ENCODE measurements at places on chromosomes 7 and 10.

- DNase-seq: no peak
Observed at GRCh38 chr10:47406870-47407691, 23.0 kb upstream of the ZNF488 start.

GRCh38 chr10:74047871-74048270 is 50.0 kb downstream of the VCL start:
- no peak for DNase-seq

GRCh38 chr7:17095931-17096330 is 202.5 kb upstream of the AHR start:
- DNase-seq: no peak

GRCh38 chr10:35487336-35488034 is 117.7 kb upstream of the GJD4 start:
- DNase-seq: no peak

- peak; percentile 40 for DNase-seq
Observed at GRCh38 chr7:131327049-131327625, 539 bp upstream of the MKLN1 start.

- DNase-seq: peak; percentile 34
Observed at GRCh38 chr7:106260136-106260561, 24.6 kb downstream of the NAMPT start.

DNA sequence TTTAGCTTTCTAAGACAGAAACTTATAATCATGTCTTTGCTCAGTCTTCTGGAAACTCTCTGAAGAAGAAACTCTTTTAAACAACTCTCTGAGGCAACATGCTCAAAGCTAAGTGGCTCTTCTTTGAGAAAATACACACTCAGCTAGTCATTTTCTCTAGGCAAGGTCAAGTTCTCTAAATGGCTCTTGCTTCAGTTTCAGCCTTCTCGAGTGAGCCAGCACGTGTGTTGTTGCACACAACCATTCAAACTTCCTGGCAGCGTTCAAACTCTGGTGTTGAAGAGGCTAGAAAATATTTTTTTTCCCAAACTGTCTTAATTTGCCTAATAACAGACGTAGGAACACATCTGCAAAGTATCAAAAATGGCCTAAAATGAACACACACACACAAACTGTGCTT is 129.1 kb downstream of the THSD7A start:
- DNase-seq: no peak

DNA sequence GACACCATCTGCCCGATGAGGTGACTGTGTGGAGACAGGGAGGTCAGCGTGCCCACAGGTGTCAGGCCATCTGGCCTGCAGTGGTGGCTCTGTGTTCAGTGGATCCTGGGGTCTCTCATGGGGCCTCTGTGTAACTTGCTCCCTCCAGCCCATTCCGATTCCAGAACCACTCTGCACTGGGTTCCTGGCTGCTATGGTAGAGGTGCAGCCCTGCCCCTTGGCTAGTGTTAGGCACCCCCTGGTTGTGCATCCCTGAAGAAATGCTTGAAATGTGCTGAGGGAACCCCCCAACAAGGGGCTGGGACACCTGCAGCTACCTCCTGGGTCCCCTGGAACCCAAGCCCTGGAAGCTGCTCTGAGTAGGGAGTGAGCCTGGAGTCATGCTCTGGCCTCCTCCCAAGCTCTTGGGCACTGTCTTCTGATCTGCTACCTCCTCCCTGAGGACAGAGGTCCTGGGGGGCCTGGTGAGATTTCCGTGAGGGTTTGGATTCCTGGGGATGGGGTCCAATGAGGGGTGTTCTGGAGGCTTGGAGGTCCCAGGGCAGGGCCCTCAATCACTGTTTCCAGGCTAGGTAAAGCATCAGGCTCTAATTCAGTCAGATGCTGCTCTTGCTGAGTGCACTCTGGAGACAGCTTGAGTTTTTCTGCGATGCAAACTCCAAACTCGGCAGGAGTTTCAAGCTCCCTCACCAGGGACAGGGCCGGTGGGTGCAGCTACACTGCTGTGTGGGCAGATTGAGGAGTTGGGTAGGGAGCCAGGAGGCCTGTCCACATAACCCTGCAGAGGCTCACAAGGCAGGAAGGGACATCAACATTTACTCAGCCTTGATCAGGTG is 27.7 kb downstream of the RAMP3 start:
- no peak for DNase-seq

- no peak for DNase-seq
Observed at GRCh38 chr7:36604806-36605205, 119.5 kb downstream of the AOAH start.

DNA sequence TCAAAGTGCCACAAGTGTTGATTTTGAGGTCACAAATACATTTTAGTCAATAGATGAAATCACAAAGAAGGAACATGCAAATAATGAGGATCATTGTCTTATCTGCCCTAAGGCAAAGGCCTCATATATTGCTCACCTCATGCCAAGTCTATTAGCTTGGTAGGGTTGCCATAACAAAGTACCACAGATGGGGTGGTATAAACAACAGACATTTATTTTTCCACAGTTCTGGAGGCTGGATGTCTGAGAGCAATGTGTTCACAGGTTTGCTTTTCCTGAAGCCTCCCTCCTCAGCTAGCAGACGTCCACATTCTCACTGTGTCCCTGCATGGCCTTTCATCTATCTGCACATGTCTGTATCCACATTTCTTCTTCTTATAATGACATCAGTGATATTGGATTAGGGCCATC is 59.6 kb downstream of the RELN start:
- DNase-seq: no peak

GRCh38 chr10:4780782-4781181 is 45.2 kb upstream of the AKR1E2 start:
- DNase-seq: no peak

DNA sequence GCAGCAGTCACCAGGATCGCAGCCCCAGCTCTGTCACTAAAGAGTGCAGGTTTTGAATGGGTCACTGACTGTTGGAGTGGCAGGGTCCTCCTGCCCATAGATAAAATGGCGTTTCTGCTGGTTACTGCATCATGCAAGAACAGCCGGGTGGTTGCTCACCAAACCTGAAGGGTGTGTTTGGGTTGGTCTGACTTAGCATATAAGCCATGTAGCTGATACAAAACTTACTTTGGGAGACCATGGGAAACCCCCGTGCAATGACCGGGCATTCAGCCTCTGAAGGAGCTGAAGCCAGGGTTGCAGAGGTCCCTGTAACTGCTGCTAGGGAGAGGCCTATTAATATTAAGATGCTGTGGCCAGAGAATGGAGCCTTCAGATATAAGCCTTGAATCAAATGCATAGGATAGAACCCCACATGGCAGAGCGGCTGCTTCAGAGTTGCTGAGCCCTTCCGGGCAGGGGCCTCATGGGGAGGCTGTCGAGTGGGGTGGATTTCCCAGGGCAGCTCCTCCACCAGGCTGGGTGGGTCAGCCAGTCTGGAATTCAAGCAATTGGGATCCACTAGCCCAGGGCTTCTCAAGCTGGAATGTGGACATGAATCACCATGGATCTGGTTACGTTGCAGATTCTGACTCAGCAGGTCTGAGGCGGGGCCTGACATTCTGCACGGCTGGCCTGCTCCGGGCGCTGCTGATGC is 70.9 kb upstream of the CTBP2 start:
- DNase-seq: no peak
